Common myeloid progenitor, CD34-positive (primary cell): ENCODE measurements at places on chromosomes 16 and 17.

DNA sequence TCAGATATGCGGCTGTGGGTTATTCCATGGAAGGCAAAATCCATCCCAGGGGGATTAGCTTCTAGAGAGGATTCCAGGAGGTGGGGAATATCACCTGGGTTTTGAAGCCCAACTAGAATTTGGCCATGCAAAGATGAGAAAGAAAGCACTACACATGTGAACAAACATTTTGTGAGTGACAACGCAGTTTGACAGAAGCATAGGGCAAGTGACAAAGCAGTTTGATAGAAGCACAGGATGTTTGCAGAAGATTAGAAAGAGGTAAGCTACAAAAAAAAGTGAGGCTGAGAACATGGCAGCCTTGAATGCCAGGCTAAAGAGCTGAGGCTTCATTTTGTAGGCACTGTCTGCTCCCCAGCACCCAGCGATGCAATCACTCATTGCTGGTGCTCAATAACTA is 12.3 kb upstream of the KRT38 start:
- peak; percentile 2 for DNase-seq

- DNase-seq, result peak; percentile 81
Observed at GRCh38 chr17:39979893-39980350, 685 bp upstream of the PSMD3 start.

GRCh38 chr16:61590577-61590976 is 445.7 kb downstream of the CDH8 start:
- no peak for DNase-seq

GRCh38 chr17:57806167-57806830 is 43.5 kb downstream of the MRPS23 start:
- no peak for DNase-seq

DNA sequence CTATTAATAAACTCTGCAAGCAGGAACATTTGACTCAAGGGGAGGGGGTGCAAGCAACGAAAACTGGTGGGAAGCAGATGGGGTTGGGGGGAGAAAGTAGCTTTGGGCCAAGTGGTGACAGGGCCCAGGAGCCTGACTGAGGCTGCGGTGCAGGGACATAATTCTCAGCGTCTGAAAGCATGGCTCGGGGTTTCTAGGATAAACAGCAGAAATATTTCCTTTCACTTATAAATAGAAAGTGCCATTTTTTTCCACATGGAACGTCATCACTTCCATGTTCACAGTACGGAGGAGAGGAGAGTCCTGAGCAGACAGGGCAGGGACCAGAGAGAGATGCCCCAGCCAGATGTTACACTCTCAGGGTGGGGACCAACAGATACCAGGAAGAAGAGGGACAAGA is 197.1 kb downstream of the ZFHX3 start:
- no peak for DNase-seq

GRCh38 chr16:84513123-84513522 is 8.7 kb upstream of the MEAK7 start:
- DNase-seq, result no peak

DNA sequence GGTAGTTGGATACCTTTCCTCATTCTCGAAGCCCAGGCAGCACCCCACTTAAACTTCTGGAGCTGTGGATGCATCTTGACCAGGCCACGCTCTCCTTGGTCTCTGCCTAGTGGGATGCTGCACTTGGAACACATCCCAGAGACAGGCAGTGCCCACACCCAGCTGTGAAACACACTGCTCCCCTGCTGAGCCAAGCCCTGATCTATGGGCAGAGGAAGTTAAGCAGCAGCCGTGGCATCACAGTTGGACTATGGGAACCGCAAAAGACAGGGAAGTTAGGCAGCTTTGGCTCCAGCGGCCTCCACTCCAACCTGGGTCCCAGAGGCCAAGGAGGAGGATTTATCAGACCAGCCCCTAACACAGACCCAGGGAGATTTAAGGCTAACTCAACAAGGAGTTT is 284.8 kb upstream of the CCL2 start:
- DNase-seq, result peak; percentile 69

- no peak for DNase-seq
Observed at GRCh38 chr17:17089796-17090641, 47.8 kb downstream of the MPRIP start.

GRCh38 chr16:31465788-31466370 is 6.1 kb upstream of the TGFB1I1 start:
- no peak for DNase-seq

- DNase-seq, result peak; percentile 87
Observed at GRCh38 chr16:88789594-88789993, 4.6 kb upstream of the PIEZO1 start.
